Activated CD8-positive, alpha-beta memory T cell treated with anti-CD3 and anti-CD28 coated beads for 4 hours (primary cell): ENCODE measurements at places on chromosomes 6 and 20.

- no peak for DNase-seq
These were observed 253.2 kb downstream of the HAO1 start for GRCh38 chr20:7687065-7687464.

GRCh38 chr6:14499841-14500240 lies 382.3 kb downstream of the CD83 start:
- no peak for DNase-seq

DNA sequence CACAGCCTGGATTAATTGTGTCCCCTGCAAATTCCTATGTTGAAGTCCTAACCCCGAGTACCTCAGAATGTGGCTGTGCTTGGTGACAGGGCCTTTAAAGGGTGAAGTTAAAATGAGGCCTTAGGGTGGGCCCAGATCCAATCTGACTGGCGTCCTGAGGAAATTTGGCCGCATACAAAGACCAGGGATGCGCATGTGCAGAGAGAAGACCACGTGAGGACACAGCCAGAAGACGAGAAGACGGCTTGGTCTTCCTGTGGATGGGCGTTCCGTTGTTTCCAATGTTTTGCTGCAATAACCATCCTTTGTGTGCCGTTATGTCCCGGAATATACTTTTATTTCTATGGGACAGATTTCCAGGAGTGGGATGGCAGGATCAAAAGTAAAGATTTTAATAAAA lies 40.9 kb upstream of the SLC22A2 start:
- no peak for DNase-seq

GRCh38 chr6:14706378-14706929 lies 539.4 kb upstream of the JARID2 start:
- DNase-seq: peak; percentile 51

- peak; percentile 13 for DNase-seq
These were observed at the start of gene MBOAT1 for GRCh38 chr6:20212392-20213111. TSS of gene MBOAT1 (minus strand) at chr6:20212469. CDS start at chr6:20212234, 235 bp downstream.

GRCh38 chr20:11734431-11734830 lies 183.3 kb upstream of the BTBD3 start:
- DNase-seq: no peak

DNA sequence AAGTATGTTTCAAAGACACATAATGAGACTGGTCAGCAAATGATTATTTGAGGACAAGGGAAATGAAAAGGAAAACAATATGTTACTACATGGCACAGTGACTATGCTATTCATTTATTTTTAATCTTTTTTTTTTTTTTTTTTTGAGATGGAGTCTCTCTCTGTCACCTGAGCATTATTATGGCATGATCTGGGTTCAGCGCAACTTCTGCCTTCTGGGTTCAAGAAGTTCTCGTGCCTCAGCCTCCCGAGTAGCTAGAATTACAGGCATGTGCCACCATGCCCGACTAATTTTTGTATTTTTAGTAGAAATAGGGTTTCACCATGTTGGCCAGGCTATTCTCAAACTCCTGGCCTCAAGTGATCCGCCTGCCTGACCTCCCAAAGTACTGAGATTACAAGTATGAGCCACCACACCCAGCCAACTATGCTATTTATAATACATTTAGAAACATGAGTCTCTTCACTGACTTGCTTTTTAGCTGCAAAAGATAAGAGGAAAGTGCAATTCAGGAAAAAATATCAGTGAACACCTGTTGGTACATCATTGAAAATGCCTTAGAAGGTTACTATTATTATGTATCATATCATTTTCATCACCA lies 3.4 kb downstream of the CALHM4 start:
- DNase-seq: no peak

DNA sequence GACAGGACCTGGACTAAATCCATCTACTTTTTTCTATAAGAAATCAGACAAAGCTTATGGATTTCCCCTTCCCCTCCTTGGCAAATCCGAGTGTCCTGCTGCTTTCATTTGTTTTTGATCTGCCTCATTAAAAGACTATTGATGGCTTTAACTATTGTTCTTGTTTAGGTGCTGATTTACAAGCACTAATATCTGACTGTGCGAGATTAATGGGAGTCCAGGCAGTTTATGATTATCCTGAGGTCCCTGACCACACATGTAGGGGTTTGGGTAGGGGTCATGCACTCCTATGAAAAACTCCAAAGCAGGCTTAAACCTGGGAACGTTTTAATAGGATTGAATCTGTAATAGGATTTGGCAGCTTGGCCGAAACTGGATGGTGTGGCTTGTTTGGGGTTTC lies 317.5 kb upstream of the POU3F2 start:
- no peak for DNase-seq

DNA sequence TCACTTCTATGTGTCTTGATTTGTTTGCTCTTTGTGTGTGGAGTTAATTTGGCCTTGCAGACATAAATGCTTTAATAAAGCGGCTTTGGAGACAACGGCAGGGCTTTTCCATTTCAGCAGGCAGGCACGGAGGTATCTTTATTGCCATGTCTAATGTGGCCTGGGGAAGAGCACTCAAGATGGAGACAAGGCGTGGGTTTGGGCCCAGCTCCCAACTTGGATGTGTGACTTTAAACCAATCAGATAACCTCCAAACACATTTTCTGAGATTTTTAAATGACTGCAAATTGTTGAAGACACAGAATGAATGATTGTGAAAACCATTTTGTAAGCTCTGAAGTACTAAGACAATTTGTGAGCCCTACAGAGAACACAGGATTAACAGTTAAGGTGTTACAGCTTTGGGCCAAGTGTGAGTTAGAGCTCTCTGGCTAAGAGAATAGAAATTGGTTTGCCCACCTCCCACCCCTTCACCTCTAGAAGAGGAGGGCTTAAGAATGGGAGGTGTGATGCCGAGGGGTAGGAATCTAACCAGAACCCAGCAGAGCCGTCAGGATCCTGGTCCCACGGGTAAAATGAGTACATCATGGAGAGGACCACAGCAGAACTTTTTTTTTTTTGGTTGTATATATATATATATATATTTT lies 9.0 kb downstream of the DYNLT1 start:
- DNase-seq: no peak

DNA sequence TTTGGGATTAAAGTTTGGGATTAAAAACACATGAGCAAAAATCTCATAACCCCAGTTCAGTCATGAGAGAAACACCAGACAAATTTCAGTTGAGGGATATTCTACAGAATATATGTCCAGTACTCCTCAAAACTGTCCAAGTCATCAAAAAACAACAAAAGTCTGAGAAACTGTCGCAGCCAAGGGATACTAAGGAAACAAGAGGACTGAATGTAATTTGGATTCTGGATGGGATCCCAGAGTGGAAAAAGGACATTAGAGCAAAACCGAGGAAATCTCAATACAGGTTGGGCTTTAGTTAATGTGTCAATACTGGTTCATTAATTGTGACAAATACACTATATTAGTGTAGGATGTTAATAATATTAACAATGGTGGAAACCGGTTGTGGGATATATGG lies 219.3 kb downstream of the BCKDHB start:
- DNase-seq: no peak

GRCh38 chr20:59530782-59531181 lies 73.6 kb upstream of the PHACTR3 start:
- no peak for DNase-seq

GRCh38 chr6:118992186-118992795 lies 57.3 kb upstream of the MCM9 start:
- no peak for DNase-seq

GRCh38 chr6:160278786-160279310 lies 20.2 kb upstream of the SLC22A2 start:
- no peak for DNase-seq

GRCh38 chr6:125792680-125793079 lies 1.9 kb downstream of the NCOA7 start:
- no peak for DNase-seq

GRCh38 chr20:59299945-59300332 lies 472 bp upstream of the EDN3 start:
- DNase-seq: no peak

- DNase-seq: no peak
These were observed 86.4 kb upstream of the PRSS16 start for GRCh38 chr6:27161115-27161514.

GRCh38 chr6:143271024-143271423 lies 179.5 kb downstream of the ADAT2 start:
- DNase-seq: no peak

DNA sequence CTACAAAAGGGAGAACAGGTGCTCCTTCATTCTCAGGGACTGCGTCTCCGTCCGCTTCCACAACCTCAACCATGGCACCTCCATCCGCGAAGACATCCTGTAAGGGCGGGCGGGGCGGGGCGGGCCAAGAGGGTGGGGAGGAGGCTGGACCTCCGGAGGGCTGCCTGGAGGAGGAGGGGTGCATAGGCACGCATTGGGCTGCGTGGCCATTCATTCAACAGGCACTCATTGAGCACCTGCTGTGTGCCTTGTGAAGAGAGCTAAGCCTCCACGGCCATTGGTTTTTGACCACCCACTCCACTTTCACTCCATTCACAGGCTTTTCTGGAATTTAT lies 435 bp downstream of the ZSWIM3 start:
- DNase-seq: no peak

DNA sequence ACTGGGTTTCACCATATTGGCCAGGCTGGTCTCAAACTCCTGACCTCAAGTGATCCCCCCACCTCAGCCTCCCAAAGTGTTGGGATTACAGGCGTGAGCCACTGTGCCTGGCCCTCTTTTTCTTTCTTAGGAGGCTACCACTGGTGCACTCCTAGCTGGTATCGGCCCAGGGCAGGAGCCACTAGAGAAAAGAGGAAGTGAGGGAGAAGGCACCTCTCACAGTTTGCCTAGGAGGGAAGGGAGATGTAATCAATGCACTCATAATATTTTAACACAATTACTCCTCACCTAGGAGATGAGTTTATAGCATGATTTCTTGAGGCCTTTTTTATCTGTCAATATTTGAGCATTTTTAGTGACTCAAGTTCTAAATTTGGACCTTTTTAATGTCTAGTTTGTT lies 189.0 kb upstream of the SOX4 start:
- DNase-seq: no peak

GRCh38 chr6:125013938-125014660 lies 51.9 kb downstream of the RNF217 start:
- DNase-seq: no peak

DNA sequence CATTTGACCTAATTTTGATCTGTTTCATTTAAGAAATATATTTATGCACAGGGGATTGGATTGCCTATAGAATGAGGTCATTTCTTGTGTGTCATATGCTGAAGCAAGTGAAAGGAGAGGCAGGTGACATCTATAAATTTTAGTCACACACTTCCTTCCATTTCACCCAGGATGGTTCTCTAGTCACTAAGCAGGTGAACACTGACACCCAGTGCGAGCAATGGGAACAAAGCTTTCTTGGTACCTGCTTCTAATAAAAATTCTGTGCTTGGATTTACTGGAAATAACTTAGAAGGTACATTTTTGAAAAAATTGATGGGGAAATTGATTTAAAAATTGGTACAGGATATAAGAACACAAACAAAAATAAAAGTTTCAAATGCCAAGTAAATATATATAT lies 66.9 kb upstream of the MC3R start:
- no peak for DNase-seq

GRCh38 chr6:41900861-41901260 lies 5.7 kb upstream of the USP49 start:
- DNase-seq: no peak

- DNase-seq: no peak
These were observed 145.1 kb downstream of the LCA5 start for GRCh38 chr6:79392094-79392493.

DNA sequence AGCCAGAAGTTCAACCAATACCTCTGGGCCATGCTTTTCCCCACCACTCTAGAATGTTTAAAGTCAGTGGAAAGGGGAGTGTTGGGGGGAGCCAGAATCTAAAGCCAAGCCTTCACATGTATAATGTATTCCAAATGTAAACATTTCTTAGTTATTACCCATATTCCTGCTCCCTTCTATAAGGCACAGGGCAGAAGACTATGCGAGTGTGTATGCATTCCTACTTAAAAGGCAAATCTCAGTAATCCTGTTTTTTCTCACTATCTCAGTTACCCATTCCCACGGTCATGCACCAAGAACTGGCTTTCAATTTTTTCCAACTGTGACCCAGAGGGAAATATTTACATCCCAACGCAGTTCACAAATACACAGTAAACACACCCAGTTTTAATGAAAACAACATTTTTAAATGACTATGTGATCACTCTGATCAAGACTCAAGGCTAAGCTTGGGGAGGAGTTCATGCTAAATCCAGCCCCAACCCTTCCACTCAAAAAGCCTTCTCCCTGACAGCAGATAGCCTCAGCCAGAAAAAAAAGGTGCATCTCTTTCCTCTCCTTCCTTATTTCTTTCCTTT lies 57.5 kb downstream of the EPB41L2 start:
- no peak for DNase-seq

DNA sequence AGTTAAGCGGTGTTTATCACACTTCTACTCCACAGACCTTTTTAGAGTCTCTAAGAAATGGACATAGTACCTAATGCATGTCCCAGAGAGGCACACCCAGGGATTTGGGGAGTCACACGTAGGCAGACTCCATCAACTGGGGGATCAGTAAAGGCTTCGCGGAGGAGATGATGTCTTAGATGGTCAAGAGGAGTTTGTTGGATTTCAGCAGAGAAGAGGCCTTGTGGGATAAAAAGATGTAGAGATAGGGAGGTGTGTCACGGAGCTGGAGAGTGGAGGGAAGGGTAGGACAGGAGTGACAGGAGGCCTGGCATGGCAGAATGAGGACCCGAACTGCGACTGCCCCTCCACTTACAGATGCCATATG lies 9.1 kb downstream of the DYNLRB1 start:
- no peak for DNase-seq

- no peak for DNase-seq
These were observed 35.8 kb upstream of the YWHAB start for GRCh38 chr20:44849703-44850102.

DNA sequence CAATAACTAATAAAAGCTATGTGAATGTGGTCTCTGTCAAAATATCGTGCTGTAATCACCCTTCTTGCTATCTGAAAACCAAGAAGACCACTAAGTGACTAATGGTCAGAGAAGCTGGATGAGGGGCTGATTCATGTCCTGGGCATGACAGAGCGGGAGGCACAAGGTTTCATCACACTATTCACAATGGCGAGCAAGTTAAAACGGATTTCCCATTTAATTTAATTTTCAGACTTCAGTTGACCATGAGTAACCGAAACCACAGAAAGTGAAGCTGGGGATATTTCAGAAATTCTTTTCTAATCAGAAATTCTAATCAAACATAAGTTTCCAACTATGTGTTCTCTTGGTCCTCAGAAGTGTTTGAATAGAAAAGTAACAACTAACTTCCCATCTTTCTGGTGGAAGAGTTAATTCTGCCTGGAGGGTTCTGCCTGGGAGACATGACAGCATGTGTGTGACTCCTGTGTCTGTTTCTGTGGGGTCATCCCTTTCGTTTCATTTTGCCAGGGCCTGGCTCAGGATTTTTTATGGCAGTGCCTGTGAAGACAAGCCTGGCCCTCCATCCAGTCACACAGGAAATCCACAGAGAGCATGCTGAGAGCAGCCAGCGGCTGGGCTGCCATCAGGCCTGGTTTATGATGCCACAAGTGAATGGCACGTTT lies 98.9 kb downstream of the FAM120B start:
- DNase-seq: no peak
